ENCODE measurements at places on chromosomes 1 and 21.

DNA sequence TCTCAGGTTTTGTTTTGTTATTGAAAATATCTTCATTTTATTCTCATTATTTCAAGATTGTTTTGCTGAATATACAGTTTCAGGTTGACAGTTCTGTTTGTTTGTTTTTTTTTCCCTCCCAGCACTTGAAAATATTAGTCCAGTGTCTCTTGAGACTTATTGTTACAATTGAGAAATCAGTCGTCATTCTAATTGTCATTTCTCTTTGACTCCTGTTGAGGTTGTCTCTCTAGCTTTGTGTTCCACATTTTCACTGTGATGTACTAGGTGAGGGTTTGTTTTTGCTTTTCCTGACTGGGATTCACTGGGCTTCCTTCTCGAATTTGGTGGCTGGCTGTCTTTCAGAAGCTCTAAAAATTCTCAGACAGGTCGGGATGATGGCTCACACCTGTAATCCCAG lies 443.2 kb upstream of the VAMP3 start:
- DNase-seq, result no peak

GRCh38 chr1:240611228-240611618 lies 732 bp downstream of the GREM2 start:
- no peak for DNase-seq

- DNase-seq, result no peak
These were observed 128.6 kb downstream of the PRDM2 start for GRCh38 chr1:13828454-13829151.

DNA sequence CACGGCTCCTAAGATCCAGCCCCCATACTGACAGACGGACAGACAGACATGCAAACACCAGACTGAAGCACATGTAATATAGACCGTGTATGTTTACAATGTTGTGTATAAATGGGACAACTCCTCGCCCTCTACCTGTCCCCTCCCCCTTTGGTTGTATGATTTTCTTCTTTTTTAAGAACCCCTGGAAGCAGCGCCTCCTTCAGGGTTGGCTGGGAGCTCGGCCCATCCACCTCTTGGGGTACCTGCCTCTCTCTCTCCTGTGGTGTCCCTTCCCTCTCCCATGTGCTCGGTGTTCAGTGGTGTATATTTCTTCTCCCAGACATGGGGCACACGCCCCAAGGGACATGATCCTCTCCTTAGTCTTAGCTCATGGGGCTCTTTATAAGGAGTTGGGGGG lies 23.2 kb downstream of the TMEM53 start:
- DNase-seq, result no peak

DNA sequence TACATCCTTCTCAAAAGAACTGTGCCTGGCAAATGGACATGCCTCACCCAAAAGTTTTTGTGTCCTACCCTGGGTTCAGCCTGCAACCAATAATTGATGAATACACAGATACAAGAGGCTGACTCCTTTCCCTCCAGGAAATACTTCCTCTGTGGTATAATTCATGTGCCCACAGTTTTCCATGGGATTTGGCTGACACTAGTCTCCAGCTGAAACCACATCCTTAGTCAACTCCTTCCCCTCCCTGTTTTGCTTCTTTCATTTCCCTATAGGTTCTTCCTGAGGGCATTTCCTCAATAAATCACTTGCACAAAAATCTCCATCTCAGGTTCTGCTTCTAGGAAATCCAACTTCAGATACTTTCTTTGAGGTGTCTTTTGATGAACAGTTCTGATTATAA lies 436.6 kb upstream of the C1orf87 start:
- DNase-seq, result no peak

GRCh38 chr1:245108246-245108645 lies 46.5 kb upstream of the KIF26B start:
- DNase-seq, result no peak

- no peak for DNase-seq
These were observed 236.2 kb downstream of the NFIA start for GRCh38 chr1:61318319-61319125.

DNA sequence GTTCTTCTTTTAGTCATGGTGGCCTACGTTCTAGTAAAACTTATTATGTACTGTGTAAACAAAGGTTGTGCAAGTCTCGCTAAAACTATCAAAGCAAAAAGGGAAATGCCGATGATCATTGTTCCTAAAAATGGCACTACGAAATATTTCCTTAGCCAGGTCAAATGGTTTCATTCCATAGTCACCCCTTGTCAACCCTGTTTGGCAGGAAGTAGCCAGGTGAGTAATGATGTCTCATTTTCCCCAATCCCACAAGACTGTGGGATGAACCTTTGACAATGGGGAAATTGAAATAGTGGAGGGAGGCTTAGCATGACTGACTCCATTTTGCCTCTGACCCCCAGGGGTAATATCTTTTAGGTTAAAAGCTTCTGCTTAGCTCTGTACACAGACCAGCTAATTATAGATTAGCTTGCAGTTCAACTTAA lies 5.6 kb upstream of the REN start:
- no peak for DNase-seq

DNA sequence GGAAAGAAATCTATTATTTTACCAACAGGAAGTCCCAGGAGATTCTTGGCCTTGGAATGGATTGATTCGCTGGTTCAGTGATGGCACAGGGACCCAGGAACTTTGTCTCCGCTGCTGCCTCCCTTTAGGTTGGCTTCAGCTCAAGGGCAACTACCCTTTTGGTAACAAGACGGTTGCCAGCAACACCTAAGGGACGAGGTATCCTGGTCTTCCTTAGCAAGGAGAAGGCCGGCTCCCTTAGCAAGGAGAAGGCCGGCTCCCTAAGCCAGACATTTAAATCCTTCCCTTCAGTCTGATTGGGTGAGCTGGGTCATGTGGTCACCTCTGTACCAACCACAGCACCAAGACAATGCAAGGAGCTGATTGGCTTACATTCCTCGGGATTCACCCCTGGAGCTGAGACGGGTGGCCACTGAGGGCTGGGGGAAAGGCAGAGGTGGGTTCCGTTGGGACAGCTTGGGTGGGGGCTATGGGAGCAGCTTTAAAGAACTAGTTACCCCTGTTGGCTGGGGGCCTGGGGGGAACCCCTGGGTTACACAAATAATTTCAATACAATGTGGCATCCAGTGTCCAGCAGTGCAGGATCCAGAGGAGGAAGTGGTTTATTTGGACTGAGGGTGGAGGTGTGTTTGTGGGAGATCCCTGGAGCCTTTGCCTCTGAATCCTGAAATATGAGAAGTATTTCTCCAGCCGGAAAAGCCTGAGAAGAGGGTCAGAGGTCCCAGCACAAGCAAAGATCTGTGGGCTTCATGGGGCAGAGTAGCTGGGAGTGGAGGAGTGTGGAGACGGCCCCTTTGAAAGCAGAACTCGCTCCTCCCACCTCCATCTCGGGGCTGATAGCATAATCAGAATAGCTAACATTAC lies 20.7 kb upstream of the CLIC4 start:
- no peak for DNase-seq

DNA sequence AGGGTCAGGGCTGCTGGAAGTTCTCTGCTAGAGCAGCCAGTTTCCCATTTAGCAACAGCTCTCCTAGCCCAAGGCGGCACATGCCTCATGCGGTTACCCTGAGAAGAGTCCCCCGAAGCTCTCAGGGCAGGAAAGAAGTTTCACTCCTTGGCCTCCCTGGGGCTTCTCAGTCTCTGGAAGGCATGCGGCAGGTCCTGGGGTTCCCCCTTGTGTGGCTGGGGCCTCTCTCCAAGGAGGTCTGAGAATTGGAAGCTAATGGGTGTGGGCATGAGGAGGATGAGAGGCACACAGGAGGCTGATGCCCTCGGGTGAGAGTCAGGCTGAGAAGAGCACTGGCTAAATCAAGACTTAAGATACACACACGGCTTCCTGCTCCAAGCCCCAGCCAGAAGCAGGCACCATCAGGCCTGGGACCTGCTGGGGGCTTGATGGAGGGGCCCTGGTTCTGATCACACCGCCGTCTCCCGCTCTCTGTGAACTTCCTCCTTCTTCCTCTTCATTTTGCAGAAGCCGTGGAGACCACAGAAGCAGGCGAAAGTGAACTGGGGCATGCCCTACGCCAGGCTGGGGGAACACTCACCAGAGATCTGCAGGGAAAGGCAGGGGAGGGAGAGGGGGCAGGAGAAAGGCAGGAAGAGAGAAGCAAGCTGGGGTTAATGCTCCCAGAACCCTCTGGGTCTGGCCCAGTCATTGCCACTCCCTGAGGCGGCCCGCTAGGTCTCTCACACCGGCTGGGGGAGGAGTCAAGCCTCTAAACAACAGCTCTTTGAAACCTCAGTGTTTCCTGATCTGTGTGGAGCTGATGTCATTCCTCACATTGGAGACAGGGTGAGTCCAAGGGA lies 15.1 kb downstream of the BLACAT1 start:
- DNase-seq, result peak; percentile 77

DNA sequence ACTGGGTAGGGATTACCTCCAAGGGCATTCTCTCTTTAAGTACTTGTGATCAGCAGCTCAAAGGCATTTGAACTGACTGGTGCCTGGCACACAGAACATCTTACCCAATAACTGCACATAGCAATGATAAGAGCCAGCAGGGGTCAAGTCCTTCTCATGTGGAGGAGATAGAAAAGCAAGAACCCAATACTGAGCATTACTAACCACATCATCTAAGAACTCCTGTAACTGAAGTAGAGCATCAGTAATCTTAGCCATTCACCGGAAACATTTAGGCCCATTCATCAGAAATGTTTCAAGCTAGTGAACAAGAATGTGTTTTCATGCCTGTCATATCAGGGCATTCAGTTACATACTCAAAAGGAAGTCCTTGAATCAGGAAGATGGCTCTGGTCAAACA lies 33.6 kb upstream of the THEM4 start:
- peak; percentile 23 for DNase-seq

DNA sequence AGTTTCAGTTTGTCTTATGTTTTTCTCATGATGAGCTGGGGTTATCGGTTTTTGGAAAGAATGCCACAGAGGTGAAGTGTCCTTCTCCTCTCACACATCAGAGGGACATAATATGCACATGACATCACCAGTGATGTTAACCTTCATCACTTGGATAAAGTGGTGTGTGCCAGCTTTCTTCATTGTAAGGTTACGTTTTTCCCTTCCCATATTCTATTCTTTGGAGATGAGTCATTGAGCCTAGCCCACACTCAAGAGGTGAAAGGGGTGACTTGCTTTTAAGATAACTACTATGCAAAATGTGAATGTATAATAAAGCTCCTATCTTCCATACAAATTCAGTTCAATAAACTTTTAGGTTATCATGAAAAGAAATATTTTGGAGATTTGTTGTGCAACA lies 36.7 kb upstream of the MAGI3 start:
- DNase-seq, result no peak

Measured in CD4-positive, alpha-beta T cell treated with Interleukin-4 for 4 hours (primary cell).